Heart left ventricle (tissue), 16 donors: ENCODE measurements at places on chromosomes 16 and 17.

DNA sequence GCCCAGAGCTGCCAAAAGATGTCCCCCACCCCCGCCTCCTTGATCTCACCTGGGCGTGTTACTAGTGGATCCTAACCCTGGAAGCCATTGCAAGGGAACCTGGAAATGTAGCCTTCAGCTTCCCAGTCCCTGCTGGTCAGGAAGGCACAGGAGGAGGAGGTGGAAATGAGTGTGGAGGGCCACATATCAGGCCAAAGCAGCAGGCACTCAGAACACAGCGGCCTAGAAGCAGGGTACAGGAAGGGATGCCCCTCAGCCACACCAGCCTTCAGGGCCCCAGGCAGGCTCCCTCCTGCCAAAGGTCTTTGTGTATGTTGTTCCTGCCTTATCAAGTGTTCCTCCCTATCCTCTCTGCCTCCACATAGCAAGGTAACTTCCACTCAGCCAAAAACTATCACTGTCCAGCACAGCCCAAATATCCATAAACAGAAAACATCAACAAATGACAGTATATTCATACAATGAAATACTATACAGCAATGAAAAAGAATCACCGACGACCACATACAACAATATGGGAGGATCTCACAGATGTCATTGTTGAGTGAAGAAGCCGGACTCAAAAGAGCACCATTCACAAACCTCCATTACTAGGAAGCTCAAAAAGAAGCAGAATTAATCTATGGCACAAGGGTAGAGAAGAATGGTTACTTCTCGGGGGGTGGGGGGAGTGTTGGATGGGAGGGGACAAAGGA lies 28.2 kb upstream of the TNFRSF13B start:
- DNase-seq = no peak

GRCh38 chr16:55478827-55479429 lies at the start of gene MMP2:
Gene MMP2, plus strand, starts transcription at chr16:55479198. Its CDS starts 282 bp downstream, at chr16:55479480.
- peak; percentile 80 for DNase-seq

DNA sequence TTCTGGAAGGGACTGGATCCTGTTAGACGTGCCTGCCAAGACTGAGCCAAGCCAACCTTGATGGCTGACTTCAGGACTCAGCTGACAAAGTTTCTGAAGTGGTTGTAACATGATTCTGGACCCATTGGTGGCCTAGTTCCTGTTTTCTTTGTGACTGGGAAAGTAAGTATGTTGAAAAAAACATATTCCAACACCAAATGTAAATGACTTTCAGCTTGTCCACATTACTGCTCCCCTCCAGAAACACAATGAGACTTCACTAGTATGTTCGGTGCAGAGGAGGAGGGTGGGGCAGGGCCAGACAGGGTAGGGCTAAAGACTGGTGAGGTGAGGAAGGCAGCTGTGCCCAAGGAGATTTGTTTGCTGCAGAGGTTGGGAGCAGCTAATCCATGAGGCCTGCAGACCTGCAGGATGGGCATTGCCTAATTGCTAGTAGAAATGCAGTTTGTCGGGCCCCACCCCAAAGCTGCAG lies 26.4 kb downstream of the NMT1 start:
- no peak for DNase-seq

GRCh38 chr17:79950306-79950705 lies 85.4 kb downstream of the TBC1D16 start:
- no peak for DNase-seq

DNA sequence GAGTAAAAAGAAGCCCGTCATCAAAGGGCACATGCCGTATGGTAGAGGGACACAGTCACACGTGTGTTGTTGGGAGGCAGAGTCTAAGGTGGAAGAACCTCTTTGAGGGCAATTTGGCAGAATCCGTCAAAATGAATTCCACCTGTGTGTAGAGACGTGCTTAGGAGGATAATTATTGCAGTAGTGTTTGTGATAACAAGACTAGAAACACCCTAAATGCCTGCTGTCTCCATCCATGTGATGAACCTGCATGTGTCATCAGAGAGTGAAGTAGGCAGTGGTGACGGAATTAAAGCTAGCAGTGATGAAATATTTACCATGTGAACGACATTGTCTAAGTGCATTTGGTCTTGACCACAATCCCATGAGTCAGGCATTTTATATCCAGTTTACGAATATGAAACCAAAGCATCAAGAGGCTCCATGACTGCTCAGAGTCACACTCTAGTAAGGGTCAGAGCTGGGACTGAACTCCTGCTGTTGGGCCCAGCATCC lies 61.3 kb upstream of the ADORA2B start:
- no peak for DNase-seq

- peak; percentile 67 for DNase-seq
Observed at GRCh38 chr17:74427048-74427762, 4.7 kb upstream of the GPRC5C start.

DNA sequence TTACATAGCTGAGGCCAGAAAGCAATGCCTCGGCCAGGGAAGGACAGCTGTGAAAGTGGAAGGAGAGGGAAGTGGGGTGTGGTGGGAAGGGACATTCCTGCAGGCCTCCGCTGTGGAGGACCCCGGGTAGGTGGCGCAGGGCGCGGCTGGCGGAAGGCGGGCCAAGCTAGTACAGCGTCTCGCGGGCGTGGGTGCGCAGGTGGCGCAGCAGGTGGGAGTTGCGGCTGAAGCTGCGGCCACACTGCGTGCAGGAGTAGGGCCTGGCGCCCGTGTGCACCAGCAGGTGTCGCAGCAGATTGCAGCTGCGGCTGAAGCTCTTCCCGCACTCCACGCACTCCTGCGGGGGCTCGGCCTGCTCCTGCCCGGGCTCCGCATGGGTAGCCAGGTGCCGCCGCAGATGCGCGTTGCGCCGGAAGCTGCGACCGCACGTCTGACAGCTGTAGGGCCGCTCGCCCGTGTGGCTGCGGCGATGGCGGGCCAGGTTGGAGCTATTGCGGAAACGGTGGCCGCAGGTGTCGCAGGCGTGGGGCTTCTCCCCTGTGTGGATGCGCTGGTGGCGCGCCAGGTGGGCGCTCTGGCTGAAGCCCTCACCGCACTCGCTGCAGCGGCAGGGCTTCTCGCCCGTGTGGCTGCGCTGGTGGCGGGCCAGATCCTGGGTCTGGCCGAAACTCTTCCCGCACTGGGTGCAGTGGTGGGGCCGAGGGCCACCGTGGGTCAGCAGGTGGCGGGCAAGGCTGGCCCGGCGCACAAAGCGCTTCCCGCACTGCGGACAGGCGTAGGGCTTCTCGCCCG lies 10.0 kb downstream of the ZSCAN10 start:
- DNase-seq = no peak

DNA sequence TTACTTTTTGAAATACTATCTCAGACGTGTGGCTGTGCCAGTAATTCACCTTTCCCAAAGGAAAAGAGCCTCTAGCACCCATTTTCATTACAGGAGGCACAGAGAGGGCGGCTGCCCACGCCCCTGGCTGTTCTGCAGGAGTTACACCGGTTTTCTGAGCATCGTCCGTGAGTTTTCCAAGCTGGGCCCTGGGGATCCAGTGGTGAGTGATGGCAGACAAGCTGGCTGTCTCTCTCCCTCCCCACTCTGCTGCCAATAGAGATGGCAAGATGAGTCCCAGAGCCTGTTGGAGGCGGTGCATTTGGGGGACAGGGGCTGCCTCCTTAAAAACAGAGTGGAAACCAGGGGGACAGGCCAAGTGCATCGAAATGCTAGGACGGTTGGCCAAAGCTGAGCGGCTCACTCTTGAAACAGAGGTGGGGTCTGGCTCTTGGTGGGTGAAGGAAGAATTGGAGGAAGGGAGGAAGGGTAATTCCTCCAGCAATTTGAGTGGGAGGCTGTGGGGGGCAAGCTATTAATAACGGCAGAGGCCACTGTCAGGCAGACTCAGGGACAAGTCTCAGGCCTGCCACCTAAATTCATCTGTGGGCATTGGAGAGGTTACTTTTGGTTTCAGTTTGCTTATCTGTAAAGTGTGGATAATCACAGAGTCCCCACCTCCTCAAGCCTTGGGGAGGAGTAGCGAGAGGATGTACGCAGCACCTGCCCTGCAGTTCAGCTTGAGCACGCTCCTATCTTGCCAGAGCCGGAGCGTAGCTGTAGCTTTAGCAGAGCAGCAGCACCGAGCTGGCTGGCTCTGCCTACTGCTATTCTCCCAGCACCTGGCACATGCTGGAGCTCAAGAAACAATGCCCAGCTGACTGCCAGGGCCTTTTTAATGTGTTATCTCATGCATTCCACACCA lies 7.5 kb upstream of the NOS2 start:
- DNase-seq = no peak

DNA sequence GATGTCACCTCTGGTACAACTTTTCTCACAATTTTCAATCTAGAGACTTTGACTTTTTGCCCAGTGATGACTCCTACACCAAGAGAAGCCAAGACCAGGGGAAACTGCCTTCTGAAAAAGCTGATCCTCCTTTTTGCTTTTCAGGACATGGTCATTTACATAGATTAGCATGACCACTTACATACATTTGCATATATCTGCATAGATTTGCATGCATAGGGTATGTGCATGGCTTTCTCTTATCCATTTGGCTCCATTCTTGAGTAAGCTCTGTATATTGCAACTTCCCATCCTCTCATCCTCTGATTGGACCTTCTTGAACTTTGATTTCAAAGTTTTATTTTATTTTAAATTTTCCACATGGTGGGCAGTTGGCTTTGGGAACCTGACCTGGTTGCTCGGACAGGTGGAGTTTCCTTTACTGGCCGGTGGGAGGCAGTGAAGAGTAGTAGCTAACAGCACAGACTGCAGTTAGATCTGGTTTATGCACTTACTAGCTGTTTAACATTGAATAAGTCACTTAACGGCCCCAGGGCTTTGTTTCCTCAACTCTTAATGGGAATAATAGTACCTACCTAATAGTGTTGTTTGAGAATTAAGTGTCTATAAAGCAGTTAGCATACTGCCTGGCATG lies 92.9 kb downstream of the GPR139 start:
- DNase-seq = no peak

DNA sequence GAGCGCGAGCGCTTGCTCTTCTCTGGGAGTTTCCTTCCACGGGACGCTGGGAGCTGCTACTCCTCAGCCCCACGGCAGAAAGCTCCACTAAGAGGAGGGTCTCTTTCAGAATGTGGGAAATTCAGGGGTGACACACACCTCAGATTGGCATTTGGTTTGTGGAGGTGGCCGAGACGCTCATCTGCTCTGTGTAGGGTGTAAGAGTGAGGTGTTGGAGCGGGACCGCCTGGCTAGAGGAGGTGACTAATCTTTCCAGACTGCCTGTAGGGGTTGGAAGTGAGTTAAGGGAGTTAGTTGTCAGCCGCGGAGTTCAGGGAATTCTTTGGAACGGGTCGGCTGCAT lies 735 bp downstream of the PSMD11 start:
- DNase-seq = no peak

- no peak for DNase-seq
Observed at GRCh38 chr17:57811638-57812280, 38.1 kb downstream of the MRPS23 start.

GRCh38 chr17:45307290-45308015 lies 9.4 kb downstream of the MAP3K14 start:
- no peak for DNase-seq

DNA sequence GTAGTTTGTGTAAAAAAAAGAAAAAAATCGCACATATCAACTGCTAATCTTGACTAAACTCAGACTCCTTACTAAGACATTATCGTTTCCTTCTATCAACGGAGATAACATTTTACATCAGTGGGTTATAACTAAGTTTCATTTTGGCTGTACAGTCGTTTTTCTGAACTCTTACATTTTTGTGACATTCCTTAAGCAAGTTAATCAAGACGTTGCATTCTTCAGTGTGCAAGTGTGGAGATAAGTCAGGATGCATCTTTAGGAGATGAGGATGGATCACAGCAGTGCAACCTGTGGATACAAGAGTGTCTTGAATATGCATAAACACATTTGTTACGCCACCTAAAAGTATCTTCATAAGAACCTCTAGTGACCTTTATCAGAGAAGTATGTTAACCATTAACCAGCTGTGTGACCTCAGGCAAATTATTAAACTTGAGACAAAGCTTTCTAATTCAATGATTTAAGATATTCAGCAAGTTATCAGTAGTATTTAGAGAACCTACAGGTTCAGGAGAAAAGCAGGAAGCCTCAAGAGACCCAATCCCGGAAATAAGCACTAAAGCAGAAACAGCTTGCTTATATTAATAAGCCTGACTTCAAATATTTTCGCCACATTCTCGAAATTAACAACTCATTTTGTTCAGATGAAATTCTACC lies 9.4 kb downstream of the CMC2 start:
- no peak for DNase-seq

DNA sequence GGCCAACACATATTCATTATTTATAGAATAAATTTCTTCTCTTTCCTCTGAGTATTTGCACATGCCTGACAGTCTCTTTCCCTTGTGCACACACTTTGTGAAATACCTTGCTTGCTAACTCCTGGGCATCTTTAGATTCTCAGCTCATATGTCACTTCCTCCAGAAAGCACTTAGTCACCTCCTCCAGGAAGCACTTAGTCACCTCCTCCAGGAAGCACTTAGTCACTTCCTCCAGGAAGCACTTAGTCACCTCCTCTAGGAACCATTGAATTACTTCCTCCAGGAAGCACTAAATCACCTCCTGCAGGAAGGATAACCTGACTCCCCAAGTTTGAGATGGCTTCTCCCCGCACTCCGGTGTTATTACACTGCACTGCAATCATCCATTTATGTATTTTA lies 462.5 kb upstream of the EEF2KMT start:
- DNase-seq = no peak

GRCh38 chr16:77403732-77404131 lies 31.1 kb downstream of the ADAMTS18 start:
- DNase-seq = no peak

DNA sequence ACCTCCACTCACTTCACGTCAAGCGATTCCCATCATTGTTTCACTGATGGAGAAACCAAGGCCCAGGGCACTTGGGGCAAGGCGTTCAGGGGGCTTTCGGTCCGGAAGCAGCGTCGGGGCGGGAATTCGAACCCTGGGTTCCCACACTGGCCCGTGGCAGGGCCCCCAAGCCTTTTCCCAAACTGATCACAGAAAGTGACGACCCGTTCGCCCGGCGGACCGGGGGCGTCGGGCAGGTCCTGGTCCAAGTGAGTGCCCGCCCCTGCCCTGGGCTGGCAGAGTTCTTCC lies 856 bp upstream of the MON1B start:
- no peak for DNase-seq

GRCh38 chr17:82403662-82404660 lies 14.2 kb upstream of the HEXD start:
- no peak for DNase-seq

DNA sequence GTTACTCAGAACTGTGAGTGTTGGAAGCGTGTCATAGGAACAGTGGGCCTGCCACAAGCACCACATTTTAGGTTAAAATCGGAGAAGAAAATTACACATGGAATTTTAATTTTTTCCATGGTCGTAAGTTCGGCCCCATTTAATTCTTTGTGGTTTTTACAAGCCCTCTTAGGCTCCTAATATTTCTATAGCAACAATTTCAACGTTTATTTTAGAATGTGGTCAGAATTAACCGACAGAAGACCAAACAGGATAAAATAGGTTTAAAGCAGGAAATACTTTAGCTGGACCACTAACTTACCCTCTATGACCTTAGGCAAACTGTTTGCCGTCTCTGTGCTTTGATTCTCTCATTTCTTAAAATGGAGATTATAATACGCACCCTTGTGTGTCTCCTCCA lies 69.9 kb downstream of the FTO start:
- DNase-seq = no peak

GRCh38 chr16:56372013-56372634 lies 53.2 kb downstream of the AMFR start:
- no peak for DNase-seq
